ENCODE measurements at places on chromosomes 5 and 9.

GRCh38 chr9:37710046-37710445 is 43.6 kb upstream of the TRMT10B start:
- DNase-seq = no peak

DNA sequence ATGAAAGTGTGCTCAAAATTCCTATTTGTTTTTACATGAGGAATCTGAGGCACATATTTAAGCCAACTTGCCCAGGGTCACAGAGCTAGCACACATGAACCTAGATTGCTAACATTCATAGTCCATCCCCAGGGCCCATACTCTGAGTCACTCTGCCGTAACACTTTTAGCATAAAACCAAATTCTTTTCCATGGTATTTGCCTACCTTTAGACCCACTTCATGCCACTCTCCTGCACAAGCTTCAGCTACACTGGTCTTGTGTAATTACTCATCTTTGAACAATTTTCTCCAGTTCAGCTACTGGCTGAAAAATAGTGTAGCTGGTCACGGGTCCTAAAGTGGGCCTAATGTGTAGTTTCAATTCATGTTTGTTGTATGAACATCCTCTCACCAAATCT is 200.7 kb downstream of the SLC12A2 start:
- no peak for DNase-seq

- no peak for DNase-seq
Measured at GRCh38 chr9:114501796-114502682, 3.2 kb downstream of the WHRN start.

DNA sequence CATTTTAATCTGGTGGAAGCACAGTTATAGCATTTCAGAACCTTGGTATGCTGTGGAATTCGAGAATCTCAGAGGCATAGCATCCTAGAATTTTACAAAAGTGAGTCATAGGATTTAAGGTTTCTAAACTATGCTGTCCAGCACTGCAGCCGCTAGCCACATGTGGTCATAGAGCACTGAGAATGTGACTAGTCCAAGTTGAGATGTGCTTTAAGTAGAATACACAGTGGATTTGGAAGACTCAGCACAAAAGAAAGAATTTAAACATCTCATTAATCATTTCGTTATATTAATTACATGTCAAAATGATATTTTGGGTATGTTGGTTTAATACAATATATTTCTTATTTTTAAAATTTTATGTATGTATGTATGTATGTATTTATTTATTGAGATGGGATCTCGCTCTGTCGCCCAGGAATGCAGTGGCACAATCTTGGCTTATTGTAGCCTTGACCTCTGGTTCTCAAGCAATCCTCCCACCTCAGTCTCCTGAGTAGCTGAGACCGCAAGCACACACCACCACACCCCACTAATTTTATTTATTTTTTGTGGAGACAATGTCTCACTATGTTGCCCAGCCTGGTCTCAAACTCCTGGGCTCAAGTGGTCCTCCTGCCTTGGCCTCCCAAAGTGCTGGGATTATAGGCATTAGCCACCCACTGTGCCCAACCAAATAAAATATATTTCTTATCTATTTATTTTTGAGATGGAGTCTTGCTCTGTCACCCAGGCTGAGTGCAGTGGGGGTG is 20.4 kb upstream of the RPS14 start:
- DNase-seq = no peak

- peak; percentile 63 for DNase-seq
Measured at GRCh38 chr9:137049544-137050449, 3.8 kb upstream of the NPDC1 start.

DNA sequence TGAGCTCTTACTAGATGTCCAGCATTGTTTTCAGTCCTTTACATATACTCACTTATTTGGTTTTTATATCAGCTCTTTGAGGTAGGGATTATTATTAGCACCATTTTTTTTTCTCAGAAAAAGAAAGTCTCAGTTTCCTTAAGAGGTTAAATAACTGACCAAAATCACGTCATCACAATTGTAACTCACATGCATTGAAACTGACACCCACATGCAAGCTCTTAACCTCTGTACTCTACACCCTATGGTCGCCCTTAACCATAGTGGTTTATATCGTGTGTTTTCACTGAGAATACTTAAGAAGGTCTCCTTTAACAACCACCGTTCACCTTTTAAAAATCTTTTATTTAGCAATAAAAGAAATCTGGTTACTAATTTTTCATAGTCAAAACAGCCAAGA is 61.0 kb downstream of the PRDM6 start:
- no peak for DNase-seq

- no peak for DNase-seq
Measured at GRCh38 chr5:67035098-67035740, 161.4 kb downstream of the CD180 start.

DNA sequence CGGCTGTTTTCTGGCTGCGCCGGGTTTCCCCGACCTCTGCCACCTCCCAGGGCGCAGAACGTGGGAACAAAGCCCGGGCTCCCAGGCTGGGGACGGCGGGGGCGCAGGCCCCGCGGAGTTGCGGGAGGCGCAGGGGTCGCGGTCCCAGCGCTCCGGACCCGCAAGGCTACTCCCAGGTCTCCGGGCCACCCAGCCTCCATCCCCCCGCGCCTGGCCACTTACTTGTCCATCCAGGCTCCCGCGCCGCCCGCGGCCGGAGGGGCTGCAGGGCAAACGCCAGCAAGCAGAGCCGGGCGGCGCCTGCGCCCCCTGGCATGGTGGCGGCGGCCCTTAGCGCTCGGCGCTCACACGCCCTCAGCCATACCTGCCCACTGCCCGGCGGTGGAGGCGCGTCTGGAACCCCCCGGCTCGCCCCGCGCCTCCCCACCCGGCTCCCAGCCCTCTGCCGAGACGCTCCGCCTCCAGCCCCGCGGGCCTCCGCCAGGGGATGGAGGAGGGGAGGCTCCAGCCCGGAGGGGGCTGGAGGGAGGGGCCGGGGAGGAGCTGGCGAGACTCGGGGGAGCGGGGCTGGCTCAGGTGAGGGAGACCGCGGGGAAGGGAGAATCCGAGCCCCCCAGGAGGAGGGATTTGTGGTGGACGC is at the start of gene ADAM19:
Gene ADAM19, minus strand, starts transcription at position 395 of the 640 bp plus-strand sequence. Its CDS starts 79 bp downstream, at position 316.
- peak; percentile 47 for DNase-seq

DNA sequence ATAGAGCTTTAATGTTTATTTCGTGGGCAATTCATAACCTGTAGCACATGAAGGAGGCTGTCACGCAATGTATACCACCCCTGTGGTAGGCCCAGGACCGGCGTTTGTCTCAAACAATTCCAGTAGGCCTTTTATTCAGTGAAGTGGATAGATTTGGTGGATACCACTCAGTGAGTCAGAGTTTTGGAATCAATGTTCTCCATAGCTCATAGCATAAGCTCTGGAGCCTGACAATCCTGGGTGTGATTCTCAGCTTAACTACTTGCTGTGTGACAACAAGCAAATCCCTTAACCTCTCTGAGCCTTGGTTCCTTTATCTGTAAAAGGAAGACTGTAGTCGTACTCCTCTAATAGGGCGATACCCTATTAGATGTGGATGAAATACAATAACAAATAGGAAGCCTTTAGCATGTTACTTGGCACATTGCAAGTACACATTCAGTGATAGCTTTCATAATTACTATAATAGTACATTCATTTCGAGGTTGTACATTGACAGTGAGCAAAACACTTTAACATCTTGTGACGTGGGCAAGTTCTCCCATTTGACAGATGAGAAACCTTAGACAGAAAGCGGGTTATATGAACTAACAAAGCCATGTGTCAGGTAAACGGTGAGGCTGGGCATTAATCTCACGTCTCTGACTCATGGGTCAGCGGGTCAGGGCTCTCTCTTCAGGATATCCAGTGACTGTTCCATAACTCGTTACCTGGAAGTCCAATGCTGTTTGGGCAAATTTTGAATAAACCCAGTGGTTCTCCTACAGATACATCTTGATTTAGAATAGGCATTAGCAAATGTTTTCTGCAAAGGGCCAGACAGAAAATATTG is 130.8 kb downstream of the C9orf152 start:
- DNase-seq = no peak

- DNase-seq = no peak
Measured at GRCh38 chr5:91417219-91417618, 34.1 kb upstream of the ARRDC3 start.

- DNase-seq = no peak
Measured at GRCh38 chr9:38118862-38119438, 49.9 kb upstream of the SHB start.

DNA sequence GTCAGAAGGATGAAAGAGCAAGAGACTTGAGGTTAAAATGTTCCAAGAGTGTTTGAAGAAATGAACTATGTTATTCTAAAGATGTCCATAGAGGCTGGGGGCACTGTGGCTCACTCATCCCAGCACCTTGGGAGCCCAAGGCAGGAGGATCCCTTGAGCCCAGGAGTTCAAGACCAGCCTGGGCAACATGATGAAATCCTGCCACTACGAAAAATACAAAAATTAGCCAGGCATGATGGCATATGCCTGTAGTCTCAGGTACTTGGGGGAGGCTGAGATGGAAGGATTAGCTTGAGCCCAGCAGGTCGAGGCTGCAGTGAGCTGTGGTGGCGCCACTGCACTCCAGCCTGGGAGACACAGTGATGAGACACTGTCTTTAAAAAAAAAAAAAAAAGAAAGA is 2.7 kb downstream of the AOPEP start:
- no peak for DNase-seq

- no peak for DNase-seq
Measured at GRCh38 chr9:87741891-87742290, 16.0 kb downstream of the CTSL start.

DNA sequence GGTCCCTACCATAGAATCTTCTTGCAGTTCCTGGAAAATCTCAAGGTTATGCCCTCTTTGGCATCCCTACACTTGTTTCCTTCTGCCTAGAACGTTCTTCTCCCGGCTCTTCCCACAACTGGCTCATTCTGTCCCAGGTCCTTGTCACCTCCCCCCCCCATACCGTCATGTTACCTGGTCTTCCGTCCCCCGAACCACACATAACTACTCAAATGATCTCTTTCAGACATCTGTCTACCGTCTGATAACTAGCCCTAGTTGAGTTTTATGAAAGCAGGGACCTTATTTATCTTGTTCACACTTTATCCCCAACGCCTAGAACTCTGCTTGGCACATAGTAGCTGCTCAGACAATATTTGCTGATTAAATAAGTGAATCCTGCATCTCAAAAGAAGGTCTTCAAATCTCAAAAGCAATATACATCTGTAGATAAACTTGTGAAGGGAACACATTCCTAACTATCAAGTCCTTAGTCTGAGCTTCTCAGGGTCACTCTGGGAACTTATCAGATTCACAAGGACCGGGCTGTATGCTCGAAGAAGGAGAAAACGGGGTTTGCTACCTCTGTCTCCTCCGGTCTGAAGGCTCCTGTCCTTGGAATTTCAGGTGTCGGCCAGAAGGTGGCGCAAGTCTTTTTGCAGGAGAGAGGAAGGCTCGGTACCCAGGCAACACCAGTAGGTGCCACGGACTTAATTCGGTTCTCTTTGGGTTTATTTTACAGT is 30.0 kb downstream of the LCP2 start:
- peak; percentile 51 for DNase-seq

- DNase-seq = no peak
Measured at GRCh38 chr5:1723957-1724821, 75.4 kb downstream of the MRPL36 start.

DNA sequence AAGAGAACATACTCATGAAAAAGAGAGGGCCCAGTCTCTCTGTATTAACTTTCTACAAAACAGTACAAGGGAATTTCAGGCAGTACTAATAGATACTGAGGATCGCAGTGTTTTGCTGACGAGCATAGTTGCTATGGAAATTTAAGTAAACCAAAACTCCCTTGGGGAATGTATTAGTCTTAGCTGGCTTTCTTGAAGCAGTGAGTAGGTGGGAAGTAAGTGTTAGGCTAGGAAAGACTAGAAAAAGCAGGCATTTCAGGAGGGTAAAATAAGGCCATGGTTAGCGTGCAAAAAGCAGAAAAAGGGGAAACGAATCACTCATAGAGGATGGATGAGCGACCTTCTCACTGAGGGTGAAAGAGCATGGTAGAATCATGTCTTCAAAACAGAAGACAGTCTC is 84.3 kb upstream of the ACTBL2 start:
- DNase-seq = no peak

- DNase-seq = no peak
Measured at GRCh38 chr9:16333691-16334090, 536.8 kb downstream of the BNC2 start.

GRCh38 chr5:34656001-34656699 is at the start of gene RAI14:
Gene RAI14, plus strand, starts transcription at chr5:34656328. Its CDS starts 30,592 bp downstream, at chr5:34686920.
- peak; percentile 55 for DNase-seq

- DNase-seq = no peak
Measured at GRCh38 chr5:43854697-43855292, 251.8 kb downstream of the NNT start.

DNA sequence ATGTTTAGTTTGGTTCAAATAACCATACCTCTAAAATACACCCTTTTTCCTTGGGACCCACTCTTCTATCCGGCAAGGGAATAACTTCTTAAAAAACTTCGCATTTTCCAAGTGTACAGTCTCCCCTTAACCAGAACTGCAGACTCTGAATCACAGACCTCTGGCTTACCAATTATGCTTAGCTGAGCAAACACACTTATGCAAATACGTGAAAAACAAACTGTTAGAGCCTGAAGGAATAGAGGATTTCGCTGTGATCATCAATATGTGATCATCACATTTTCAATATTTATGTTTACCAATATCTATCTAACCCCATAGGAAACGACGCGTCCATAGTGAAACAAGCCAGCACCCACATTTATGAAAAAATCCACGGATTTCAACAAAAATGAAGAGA is 1.3 kb downstream of the LPAR1 start:
- DNase-seq = peak; percentile 23

GRCh38 chr9:86829496-86830046 is 117.7 kb downstream of the GAS1 start:
- DNase-seq = no peak

DNA sequence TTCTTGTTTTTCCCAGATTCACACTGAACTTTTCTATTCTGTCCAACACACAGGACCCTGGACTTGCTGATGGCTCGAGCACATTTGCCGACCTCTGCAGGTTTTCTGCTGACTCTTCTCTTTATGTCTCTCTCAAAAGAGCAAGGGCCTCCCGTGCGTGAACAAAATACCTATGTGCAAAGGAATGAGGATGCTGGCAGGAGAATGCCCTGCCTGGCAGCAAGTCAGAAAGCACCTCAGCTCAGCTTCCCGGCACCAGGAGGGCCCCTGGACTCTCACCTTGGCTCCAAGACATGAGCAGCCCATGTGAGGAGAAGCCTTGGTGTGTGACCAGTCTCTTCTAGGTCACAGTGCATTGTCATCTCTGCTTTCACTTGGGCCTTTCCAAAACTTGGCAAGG is 36.1 kb downstream of the PAPPA start:
- no peak for DNase-seq

DNA sequence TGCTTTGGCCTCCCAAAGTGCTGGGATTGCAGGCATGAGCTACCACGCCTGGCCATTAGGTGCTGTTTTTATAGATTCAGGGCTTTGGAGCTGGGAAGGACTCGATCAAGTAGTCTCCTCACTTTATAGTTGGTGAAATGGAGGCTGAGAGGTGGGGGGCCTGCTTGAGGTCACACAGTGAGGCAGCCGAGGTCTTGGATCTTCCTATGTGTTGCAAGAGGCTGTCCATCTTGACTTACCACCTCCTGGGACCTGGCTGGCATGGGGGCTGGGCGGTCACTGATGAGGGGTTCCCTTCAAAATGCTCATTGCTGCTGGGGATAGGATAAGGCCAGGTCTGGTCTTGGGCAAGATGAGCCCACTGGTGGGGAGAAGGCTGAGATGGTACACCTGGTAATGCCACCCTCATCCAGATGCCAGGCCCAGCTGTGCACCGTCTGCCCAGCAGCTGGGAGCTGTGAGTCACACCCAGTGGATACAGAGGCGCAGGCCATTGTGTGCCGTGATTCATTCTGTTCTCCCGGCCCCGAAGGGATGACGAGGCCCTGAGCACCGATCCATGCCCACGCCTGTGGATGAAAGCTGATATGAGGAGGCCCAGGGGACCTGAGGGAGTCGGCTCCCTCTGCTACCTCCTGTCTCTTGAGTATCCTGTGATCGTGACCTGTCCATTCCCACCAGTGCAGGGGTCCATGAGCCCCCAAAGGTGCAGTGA is 10.5 kb upstream of the NDST1 start:
- no peak for DNase-seq

All from NCI-H748 treated with DMSO at 0.1 percent for 48 hours (cell line).